ENCODE measurements at places on chromosomes 5 and 9. TPM values are rescaled to one million over a fixed set of nuclear protein-coding genes. Genes with fewer than 3 reads are reported as not detected.

STPG3 gene
- not detected for total RNA-seq

ZDHHC21 gene
- total RNA-seq: 16.9 TPM

GABRA6 gene
- not detected for total RNA-seq

CNTLN gene
- 22.4 TPM for total RNA-seq

RASGRF2 gene
- total RNA-seq: 63.8 TPM

GADD45G gene
- total RNA-seq: 3.5 TPM

ANGPTL2 gene
- total RNA-seq: 46.4 TPM

GRCh38 chr9:128636556-128637530, 19.8 kb downstream of the DYNC2I2 start:
- no peak for DNase-seq

DNA sequence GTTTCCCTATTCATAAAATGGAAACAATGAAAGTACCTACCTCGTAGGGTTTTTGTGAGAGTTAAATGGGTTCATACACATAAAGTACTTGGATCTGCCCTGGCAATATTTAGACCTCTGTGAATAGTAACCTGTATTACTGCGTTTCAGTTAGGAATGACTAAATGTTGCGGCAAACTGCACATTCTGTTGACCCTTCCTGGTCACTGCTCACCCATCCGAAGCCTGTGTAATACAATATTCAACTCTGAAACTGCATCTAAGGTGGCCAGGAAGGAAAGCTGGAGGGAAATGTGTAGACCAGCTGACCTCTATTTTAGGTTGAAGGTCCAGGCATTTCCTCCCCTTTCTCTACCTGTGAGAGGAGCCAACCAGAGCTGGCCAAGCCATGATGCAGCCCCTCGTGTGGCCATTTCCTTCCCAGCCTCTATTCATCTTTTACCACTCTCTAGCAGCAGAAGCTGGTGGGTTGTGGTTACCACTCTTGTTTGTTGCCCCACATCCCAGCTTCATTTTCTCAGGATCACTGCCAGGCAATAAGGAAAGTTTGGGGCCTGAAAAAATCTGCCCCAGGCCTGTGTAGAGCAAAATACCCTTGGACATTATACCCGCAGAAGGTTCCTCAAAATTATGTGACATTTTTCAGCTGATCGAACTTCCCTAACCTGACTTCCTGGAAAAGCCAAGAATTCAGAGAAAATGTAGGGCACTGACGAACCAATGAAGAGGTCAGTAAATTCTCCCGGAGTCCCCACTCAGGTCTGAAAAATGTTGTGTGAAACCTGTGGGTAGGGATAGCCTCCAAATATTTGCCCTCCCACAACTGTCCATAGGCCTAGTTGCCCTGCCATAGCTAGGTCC, 20.5 kb upstream of the PDCD1LG2 start:
- DNase-seq: no peak

GRCh38 chr5:59158637-59159391, 575.9 kb downstream of the RAB3C start:
- DNase-seq: no peak

DNA sequence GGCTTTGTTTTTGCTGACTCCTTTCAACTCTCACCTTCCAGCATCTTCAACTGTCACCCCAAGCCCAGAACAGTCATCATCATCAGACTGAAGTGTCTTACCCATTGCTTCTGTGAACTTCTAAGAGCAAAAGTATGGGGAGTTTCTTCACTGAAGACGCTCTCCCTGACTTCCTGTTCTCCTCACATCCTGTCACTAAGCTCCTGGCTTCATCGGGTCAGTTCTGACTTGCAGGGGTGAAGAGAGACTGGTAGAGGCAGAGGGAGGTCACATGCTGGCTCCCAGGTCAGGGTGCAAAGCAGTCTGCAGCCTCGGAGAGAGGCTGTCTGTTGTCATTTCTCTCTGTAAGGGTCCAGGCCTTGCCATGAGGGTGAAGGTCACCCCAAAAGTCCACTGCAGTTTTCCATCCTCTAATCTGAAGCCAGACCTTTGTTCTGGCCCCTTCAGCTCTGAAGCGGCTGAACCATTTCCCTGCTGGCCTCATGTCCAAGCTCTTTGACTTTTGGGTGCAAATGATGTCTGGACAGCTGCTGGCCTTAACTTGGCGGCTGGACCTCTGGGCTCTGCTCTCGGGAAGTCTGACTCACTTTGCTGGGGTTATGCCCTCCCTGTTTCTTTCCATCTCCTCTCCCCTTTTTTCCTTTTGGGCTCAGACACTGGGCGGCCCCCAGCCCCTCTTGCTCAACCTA, 305.0 kb downstream of the RAB3C start:
- peak; percentile 64 for DNase-seq

GRCh38 chr9:80305136-80305535, 733.4 kb downstream of the TLE4 start:
- no peak for DNase-seq

- DNase-seq: no peak
Measured at GRCh38 chr5:157286761-157287211, 20.9 kb downstream of the CYFIP2 start.

- DNase-seq: no peak
Measured at GRCh38 chr5:154141745-154142221, 48.8 kb upstream of the GALNT10 start.

GRCh38 chr5:138692370-138692769, 60.9 kb upstream of the CTNNA1 start:
- DNase-seq: no peak

DNA sequence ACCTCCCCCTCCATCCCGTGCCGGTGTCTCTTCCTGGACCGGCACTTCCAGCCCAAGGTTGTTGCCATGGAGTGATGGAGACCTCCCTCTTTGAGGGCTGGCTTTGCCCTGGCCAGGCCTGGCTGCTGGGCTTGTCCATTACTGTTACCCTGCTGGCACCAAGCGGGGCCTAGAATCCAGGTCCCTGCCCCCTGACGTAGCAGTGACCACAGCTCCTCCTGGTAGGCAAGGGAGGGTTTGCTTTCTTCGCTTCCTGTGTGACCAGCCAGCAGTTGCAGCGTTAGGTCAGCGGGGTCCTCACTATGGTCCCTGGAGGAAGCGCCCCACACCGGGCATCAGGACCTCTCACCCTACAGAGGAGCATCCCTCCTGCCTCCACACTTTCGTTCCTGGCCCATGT, 146.7 kb upstream of the COL5A1 start:
- peak; percentile 42 for DNase-seq

- DNase-seq: no peak
Measured at GRCh38 chr9:72843520-72844439, 109.1 kb downstream of the ALDH1A1 start.

- no peak for DNase-seq
Measured at GRCh38 chr9:123174887-123175518, 93.4 kb downstream of the STRBP start.

GRCh38 chr5:145223582-145223981, 611.6 kb downstream of the PRELID2 start:
- DNase-seq: no peak

GRCh38 chr5:6766604-6767093, 53.4 kb downstream of the TENT4A start:
- peak; percentile 88 for DNase-seq

DNA sequence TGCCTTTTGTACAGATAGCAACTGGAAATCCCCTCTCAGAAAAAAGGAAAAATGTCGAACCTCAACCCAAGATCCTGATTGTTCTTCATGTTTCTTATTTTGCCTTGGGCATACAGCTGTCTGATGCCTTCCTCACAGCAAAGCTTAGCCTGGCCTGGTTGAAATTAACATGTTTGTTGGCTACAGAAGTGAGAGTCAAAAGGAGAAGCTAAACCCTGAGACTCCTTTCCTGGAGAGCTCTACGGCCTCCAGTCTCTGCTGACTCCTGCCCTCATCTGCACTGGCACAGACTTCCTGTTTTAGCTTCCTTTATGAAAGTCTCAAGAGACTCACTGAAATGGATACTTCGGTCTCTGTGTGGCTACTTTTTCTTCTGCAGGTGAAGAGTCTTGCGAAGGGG, 186.7 kb downstream of the PARP8 start:
- DNase-seq: no peak

GRCh38 chr5:122874179-122874875, 28.9 kb downstream of the SNX24 start:
- DNase-seq: no peak

GRCh38 chr5:1202026-1202797, 817 bp downstream of the SLC6A19 start:
- DNase-seq: no peak

DNA sequence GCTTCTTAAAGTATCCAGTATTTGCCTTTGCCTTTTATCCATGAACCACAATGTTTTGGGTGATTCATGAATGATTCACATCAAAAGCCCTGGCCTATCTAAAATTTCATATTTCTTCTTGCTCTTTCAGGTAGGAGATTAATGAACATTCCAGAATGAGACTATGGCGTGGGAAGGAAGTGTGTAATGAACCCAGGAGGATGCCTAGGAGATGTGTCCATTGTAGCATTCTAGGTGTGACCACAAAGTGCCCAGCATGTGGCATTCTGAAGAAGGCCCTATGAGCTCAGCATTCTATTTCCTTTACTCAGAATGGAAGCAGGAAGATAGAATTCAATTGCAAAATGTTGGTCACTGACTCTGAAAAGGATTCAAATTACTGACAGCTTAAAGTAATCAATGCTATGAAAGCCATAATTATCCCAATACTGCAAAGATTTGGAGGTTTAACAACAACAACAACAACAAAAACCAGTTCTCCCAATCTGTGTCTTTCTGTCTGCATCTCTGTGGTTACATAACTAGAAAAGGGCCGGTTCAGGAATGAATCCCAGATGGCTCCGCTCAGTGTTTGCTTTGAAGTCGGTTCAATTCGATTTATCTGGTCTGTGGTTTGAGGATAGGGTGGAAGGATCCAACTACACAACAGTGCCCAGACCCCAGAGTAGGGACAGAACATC, 126.7 kb downstream of the FOXD1 start:
- no peak for DNase-seq

GRCh38 chr9:71690063-71690688, 78.1 kb downstream of the CEMIP2 start:
- DNase-seq: no peak

DNA sequence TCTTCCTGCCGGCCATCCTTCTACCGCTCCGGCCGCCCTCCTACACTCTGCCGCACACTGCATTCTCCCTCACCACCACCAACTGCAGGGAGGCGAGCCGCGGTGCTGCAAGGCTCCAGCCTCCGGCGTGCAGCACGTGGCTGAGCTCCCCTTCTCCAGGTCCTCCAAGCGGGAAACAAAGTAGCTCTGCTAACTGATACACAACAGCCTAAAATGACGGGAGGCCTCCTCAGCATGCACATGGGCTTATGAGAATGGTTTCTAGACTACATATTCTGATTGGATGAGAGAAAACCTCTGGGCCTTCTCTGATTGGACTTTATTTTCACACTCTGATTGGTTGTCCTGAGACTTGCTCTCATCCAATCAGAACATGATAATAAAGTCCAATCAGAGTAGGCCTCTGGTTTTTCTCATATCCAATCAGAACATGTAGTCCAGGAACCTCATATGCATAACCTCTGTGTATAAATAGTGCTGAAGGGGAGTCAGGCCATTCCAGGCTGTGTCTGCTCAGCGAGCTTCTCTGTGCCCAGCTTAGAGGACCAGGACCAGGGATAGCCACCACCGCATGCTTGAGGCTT, 27.0 kb upstream of the ZNF354B start:
- no peak for DNase-seq

DNA sequence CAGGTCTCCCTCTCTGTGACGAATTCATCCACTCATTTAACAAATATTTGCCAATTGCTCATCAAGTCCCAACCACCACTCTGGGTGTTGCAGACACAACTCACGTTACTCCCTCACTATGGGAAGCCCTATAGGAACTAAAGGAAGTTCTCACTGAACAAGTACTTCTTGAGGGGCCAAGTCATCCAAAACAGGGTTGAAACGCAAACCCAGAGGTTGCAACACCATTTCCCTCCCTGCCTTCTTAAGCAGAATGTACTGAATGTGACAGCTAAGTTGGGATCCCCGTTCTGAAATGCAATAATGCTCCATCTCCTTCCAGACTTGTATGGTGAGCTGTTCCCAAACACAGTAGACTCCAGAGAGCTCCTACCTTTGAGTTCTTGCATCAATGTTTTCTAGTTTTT, 34.3 kb downstream of the EPB41L4B start:
- no peak for DNase-seq

DNA sequence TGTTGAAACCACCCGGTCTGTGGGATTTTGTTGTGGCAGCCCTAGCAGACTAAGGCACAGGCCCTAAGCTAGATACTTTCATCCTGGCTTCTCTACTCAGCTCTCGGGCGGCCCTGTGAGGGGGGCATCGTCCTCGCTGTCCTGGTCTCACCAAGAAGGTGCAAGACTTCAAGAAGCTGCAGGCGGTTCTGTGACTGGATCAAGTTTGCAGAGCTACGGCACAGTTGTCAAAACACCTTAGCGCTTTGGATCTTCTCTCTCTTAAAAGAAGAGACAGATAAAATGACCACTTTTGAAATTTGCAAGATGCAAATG, 119.4 kb upstream of the PHYKPL start:
- DNase-seq: no peak

DNA sequence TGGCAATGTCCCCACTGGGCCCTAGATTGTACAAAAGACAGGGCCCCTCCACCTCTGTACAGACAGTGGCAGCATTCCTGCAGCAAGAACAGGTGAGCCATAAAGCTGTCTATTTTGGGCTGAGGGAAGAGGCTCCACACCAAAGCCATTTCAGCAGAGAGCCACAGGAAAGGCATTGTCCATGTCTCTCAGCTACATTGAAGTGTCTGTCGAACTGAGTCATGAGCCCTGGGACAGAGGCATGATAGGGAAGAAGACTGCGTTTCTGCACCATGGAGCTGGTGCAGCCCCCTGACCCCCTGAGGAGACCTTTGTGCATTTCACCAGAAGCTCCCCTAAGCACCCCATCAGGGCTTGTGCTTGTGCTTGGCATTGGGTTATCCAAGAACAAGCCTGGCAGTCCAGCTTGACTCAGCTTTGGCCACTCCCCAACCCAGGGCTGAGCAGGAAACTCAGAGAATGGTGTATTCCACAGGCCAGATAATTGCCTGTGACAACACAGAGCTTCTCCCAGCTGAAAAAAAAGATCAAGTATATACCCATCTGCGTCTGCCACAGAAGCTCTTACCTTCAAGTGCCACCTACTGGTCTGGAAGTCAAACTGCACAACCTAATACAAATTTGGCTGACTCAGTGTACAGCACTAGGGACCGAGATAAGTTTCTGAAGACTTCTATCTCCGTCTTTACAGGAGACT, 5.9 kb upstream of the FRMD3 start:
- no peak for DNase-seq

- no peak for DNase-seq
Measured at GRCh38 chr5:109945097-109945678, 255.5 kb downstream of the MAN2A1 start.

DNA sequence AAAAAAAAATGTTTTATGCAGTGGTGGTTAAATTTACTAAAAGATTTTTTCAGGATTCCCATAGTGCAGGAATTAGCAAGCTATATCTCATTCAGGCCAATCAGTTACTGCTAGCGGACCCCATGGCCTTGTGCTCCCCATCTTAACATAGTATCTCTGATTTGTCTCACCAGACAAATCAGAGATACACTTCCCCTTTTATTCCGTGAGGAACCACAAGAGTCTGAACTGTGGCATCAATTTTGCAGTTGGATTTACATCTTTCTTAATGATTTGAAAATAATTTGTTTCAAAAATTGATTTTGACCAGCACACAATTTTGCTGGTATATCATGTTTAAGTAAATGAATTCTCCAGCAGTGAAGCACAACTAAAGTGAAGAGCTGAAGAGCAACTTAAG, 17.9 kb downstream of the ITGA1 start:
- no peak for DNase-seq

GRCh38 chr5:65035211-65036206, 266.8 kb downstream of the CWC27 start:
- DNase-seq: peak; percentile 93

- DNase-seq: peak; percentile 81
Measured at GRCh38 chr5:72107131-72107900, at the start of gene MAP1B. Gene MAP1B (plus strand): TSS chr5:72107475. CDS start chr5:72107532, 57 bp downstream.
